ENCODE measurements at places on chromosomes 5 and 9.

DNA sequence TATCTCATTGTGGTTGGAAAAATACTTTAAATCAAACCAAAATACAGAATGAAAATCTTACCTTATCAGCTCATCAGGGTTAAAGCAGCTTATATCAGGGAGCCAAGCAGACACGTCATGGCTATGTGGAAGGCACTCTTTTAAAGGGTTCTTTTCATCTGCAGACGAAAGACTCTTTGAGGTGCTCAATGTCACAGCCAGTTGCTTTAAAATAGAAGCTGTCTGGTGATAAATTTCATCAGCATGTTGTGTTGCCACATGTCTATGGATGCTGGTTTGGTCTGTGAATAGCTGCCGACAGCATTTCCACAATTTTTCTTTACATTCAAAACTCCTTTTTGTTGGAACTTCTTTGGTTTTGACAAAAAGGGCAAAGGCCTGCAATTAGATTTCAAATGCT lies 7.5 kb downstream of the TSTD2 start:
- no peak for DNase-seq

- no peak for DNase-seq
These were observed 52.3 kb downstream of the STK32A start for GRCh38 chr5:147287110-147287509.

DNA sequence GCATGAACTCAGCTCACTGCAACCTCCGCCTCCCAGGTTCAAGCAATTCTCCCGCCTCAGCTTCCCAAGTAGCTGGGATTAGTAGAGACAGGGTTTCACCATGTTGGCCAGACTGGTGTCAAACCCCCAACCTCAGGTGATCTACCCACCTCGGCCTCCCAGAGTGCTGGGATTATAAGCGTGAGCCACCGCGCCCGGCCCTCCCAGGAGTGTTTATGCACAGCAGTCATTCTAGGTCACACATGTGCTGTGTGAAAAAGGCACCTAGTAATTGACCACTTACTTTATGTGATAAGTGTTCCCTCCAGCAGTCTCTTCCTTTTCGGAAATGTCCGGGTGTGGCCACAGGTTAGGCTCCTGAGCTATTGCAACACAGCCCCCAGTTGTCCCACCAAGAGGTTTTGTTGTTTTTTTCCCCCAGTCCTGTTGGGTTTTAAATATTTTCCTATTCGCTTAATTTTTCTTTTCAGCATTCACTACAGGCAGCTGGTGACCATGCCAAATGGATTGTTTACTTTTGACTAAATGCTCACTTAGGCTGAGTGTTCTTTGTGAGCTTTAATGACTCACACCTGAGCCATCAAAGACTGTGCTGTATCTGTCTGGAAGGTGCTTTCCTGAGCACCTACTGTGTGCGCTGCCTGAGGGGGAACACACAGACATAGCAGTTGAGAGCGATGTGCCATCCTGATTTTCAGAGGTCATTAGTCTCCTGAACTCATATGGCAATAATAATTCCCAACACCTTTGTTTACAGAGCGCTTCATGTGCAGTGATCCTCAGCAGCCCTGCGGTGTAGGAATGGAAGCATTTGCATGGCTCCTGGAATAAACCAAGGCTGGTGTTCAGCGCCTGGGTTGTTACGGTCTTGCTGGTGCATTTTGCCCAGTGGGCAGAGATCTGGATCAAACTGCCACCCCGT lies 94.3 kb downstream of the MVB12B start:
- DNase-seq: no peak

- no peak for DNase-seq
These were observed 225.9 kb downstream of the VPS13A start for GRCh38 chr9:77403239-77403638.

DNA sequence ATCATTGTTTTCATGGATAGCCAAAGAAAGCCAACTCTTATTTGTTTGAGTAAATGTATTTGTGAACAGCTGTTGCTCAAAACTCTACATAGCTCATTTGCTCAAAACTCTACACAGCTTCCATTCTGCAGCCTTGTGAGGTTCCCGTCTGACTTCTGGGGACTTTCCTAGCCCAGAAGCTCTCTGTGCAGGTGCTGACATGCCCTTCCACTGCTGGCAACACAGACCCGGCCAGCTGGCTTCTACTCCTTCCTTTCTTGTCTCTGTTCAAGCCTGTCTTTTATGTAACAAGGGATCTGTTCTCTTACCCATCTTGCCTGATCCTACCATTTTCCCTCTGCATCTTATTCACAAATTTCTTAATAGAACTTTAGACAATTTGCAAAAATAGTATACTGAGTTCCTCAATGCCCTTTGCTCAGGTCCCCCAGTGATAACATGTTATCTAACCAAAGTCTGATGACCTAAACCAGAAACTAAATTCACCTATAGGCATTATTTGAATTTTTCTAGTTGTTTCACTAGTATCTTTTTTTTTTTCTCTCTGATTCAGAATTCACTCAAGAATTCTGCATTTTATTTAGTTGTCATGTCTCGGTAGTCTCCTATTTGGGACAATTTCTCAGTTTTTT lies 556.5 kb upstream of the SEMA6A start:
- no peak for DNase-seq

All from iPS DF 19.7 (cell line).